ENCODE measurements at places on chromosomes 5 and 9.

- DNase-seq = no peak
These were observed 67.9 kb upstream of the PANK3 start for GRCh38 chr5:168647083-168647482.

- DNase-seq = no peak
These were observed 176.9 kb downstream of the PALM2AKAP2 start for GRCh38 chr9:109956717-109957440.

GRCh38 chr5:138180183-138180782, 1.4 kb downstream of the KIF20A start:
- no peak for DNase-seq

GRCh38 chr5:9239626-9240025, 306.2 kb downstream of the SEMA5A start:
- no peak for DNase-seq
